ENCODE measurements at places on chromosomes 7 and 10.
A peak's percentile ranks its signal among the peaks of the same experiment; 100 is the strongest.

GRCh38 chr7:94588075-94588474 is 67.9 kb downstream of the SGCE start:
- no peak for DNase-seq

GRCh38 chr7:23369695-23370404 is 70.7 kb downstream of the MALSU1 start:
- no peak for DNase-seq

DNA sequence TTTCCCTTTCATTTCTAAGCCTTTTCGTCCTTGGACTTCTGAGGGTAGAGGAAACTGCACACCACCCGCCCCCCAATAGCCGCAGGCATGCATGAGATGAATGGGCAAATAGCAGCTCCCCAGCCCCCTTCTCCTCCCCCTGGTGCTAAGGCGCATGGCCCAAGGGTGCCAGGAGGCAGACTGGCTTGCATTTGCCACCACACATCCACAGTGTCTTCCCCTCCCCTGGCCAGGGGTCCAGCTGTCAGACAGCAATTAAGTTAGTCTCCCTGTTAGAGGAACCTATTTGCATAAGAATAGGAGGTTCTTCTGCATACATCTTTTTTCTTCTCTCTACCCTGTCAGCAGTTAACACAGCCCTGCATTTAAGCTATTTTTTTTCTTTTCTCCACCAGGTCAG is 20.2 kb downstream of the TOMM7 start:
- DNase-seq = no peak

- no peak for DNase-seq
These were observed 61.9 kb downstream of the CACUL1 start for GRCh38 chr10:118692872-118693271.

- DNase-seq = peak; percentile 60
These were observed 10.7 kb downstream of the ESYT2 start for GRCh38 chr7:158818325-158819213.

GRCh38 chr10:112389271-112389822 is 15.4 kb downstream of the ACSL5 start:
- peak; percentile 38 for DNase-seq

DNA sequence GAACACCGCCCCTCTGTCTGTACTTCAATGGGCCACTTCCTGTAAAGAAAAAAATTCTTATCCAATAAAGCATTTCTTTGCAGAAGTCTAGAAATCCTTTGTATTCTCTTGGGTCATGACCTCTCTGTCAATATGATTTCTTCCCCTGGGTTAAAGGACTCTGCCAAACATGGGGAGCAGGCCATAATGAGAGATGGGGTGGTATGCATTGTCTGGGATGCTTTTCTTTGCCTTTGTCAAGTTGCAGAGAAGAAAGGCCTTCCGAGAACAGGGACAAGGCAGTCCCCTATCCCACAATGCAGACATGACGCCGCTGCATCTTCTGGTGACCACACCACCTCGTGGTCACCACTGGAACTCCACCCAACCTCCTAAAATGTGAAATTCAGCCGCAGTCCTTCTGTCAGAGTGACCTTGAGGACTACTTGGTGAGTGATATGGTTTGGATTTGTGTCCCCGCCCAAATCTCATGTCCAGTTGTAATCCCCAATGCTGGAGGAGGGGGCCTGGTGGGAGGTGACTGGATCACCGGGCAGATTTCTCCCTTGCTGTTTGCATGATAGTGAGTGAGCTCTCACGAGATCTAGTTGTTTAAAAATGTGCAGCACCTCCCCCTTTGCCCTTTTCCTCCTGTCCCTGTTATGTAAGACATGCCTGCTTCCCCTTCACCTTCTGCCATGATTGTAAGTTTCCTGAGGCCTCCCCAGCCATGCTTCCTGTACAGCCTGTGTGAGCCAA is 15.2 kb upstream of the FRMPD2 start:
- DNase-seq = no peak

DNA sequence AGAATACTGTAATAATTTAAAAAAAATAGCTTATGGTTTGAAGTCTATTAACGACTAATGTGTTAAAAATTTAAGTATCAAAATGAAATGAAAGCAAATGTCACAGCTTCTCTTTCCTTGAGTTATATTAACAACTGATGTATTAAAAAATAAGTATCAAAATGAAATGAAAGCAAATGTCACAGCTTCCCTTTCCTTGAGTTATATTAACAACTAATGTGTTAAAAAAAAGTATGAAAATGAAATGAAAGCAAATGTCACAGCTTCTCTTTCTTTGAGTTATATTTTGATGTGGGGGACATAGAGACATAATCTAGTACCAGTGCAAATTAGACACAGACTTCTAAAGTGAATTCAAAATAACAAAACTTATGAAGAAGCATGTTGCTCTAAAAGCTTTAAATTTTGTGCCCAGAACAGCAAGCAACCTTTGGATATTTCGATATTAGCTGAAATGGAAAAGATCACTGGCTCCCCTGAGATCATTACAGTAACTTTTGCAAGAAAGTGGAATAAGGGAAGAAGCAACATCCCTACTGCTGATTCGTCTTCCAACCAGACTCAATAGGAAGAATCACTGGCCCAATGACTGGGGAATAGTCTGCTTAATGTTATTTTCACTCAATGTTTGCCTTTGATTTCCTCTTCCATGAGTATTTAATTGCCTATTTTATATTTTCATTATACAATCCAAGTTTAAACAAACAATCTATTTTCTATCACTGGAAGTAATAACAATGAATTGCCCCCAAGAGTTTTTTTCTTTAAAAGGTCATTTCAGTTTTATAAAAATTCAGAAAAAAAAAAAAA is 8.0 kb downstream of the SKAP2 start:
- no peak for DNase-seq

GRCh38 chr7:120180221-120180620 is 92.8 kb upstream of the KCND2 start:
- no peak for DNase-seq

All from stimulated activated CD4-positive, alpha-beta T cell treated with anti-CD3 and anti-CD28 coated beads, TNF-alpha, amount 100 ng/mL, for 24 hours (primary cell).